ENCODE measurements at places on chromosomes 4 and X.

- DNase-seq = no peak
Observed at GRCh38 chrX:139844163-139844562, 88.7 kb downstream of the ATP11C start.

GRCh38 chr4:65502131-65502701 is 168.1 kb downstream of the EPHA5 start:
- DNase-seq = no peak

- DNase-seq = no peak
Observed at GRCh38 chr4:24006269-24006668, 116.4 kb upstream of the PPARGC1A start.

GRCh38 chrX:28312259-28312658 is 275.0 kb upstream of the IL1RAPL1 start:
- no peak for DNase-seq

DNA sequence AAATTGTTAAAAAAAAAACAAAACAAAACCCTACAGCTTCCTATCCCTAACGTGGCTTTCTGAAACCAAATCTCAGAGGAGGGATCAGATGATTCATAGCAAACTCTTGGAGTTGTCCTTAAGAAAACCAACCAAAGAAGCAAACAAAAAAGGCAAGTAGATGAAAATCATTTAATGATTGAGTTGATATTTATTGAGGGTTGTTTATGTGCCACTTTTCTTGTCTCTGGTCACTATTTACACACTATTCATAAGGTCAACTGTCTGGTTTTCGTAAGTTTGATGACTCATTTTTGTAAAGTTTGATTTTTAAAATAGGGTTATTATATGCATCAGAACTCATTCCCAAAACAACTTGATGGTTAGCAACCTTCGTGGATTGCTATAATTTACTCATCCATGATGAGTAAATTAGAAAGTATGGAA is 133.4 kb downstream of the UNC5C start:
- DNase-seq = no peak

DNA sequence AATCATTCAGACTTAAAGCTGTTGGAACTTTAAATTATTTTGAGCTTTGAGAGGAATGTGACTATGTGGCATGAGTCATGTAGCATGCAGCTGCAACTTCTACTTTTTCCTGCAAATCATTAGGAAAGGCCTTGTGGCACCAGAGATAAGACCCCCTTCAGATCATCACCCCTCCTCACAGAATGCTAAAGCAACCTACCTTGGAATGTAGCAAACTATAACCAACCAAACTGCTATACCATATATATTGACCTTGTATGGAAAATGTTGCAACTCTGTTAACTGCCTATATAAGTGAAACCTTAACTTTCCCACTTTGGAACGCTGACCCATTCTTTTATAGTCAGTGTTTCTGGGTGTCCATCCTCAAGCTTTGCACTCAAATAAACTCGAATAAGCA is 32.0 kb downstream of the ATXN3L start:
- no peak for DNase-seq

DNA sequence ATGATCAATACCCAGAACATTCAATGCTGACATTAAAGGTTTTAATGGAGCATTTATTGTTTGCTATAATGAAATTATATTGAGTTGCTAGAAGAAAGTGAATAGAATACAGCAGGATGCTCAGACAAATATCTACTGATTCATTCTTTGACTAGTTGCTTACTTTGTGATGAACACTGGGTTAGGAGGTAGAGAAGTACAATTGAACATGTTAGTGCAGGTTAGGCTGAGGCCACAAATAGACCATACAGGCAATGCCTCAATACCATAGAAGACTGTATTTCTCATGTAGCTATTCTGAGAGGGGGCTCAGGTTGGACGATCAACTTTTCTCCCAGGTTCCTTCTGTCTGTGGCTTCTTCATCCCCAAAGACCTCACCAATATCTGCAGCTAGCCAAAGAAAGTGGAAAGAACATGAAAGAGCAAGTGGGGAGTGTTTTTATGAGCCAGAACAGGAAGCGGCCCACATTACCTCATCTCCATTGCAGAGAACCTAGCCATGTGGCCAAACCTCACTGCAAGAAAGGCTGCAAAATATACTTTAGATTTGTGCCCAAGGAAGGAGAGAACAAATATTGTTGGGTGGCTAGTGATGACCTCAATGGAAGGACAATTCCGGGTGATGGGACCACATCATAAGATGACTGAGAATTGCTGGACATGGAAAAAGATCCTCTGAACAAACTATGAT is 180.3 kb upstream of the GATB start:
- no peak for DNase-seq

GRCh38 chr4:148114436-148114835 is 327.8 kb downstream of the NR3C2 start:
- DNase-seq = no peak

DNA sequence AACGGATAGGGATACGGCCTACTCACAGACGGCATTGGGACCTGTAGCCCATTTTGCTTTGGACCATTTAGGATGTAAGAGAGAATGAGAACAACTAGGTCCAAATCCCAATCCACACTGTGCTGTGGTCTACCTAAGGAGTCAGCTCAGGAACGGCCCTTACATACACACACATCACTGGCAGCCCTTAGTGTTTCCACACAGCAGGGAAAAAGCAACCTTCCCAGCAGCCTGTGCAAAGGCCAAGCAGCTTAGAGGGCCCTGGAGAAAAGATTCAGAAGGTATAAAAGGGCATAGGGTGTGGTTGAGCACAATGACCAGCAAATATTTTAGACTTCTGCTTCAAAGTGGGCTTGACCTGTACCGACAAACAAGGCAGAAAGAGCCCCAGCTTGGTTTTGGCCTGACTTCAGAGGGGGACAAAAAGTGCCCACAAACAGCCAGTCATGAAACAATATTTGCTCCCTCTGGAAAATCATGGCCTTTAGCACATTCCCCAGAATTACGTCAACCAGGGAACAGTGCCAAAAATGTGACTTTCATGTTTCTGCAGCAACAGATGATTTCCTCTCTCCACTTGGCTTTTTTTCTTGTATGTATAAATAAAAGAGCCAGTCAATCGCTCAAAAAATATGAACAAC is 359.5 kb upstream of the FGF16 start:
- no peak for DNase-seq

DNA sequence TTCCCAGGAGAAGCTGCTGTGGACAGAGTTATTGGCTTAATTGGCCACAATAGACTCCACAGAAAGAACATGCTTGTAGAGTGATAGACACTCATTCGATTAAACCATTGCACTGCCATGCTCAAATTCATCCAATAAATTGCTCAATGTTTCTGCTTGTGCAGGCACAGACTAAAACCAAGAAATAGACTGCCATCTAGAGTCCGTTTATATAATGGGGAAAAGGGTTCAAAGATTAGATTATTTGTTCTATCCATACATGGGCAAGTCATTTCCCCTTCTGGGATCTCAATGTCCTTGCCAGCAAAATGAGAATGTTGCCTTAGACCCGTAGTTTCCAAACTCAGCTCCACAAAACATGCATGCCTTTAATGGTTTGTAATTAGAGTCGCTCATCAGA is 8.7 kb downstream of the SMIM10 start:
- peak; percentile 21 for DNase-seq

- no peak for DNase-seq
Observed at GRCh38 chr4:105352826-105353225, 121.0 kb downstream of the PPA2 start.

DNA sequence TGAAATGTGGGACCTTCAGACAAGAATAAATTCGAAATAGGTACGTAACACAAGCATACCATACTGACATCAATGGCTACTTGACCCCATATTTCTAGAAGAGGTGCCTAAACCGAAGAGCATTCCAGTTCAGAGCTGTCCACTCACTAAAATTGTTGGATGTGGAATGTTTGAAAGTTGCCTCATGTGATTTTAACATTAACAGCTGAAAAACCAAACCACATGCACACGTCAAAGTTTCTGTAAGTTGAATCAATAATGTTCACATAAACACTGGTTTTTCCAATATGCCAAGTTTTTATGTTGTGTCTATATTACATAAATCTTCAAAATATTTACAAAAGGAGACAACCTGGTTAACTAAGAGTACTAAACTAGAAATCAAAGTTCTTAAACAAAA is 3.5 kb downstream of the UBE2D3 start:
- DNase-seq = no peak

- DNase-seq = no peak
Observed at GRCh38 chr4:40305328-40306170, 29.6 kb upstream of the CHRNA9 start.

DNA sequence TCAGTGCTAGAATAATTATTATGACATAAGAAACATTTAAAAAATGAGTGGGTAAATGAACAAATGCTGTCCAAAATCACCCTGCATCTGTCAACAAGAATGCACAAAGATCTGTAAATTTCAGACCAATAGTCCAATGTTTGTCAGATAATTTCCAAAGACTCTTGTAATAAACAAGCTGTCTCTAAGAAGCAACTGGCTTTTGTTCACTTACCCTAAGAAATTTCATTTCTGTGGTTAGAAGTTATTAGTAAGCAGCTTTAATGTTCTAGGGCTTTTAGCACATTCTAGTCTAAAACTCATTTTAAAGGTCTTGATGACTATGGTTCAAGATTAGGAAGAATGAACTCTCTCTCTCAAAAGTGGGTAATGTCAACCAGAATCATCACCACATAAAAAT is 560.3 kb upstream of the SMIM31 start:
- DNase-seq = no peak

DNA sequence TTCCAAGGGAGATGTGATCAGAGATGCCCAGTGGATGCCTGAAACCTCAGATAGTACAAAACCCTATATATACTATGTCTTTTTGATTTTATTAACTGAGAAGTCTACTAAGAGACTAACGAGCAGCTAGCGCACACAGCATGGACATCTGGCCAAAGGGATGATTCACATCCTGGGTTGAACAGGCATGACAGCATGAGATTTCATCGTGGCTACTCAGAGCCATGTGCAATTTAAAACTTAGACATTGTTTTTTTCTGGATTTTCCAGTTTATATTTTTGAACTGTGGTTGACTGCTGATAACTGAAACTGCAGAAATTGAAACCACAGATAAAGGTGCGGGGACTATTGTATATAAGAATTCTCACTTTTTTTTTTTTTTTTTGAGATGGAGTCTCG is 2252.9 kb upstream of the AGA start:
- no peak for DNase-seq

DNA sequence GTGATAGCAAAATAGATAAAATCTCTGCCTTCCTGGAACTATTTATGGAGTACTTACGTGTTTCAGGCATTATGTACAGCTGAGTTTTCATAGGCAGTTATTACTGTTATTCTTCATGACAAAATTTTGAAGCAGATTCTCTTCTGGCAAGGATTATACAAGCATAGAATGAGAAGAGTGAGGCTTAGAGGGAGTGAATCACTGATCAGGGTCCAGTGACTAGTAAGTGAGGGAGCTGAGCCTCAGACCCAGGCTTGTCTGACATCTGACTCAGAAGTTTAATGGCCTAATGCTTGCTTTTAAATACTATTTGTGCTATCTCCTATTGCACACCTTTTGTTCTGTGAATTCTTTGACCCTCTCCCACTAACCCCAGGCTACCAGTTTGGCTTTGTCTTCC is 110.6 kb downstream of the DTHD1 start:
- no peak for DNase-seq

Measured in RPMI8226 (cell line).